ENCODE measurements at places on chromosomes 3 and 15.

GRCh38 chr3:184339001-184339400 lies 1.6 kb downstream of the FAM131A start:
- DNase-seq, result no peak

GRCh38 chr3:129410971-129411370 lies 17.5 kb downstream of the EFCAB12 start:
- DNase-seq, result no peak

- no peak for DNase-seq
These were observed 2.2 kb upstream of the MEIS2 start for GRCh38 chr15:37102305-37103162.

- no peak for DNase-seq
These were observed 32.6 kb downstream of the HHLA2 start for GRCh38 chr3:108328821-108329486.

DNA sequence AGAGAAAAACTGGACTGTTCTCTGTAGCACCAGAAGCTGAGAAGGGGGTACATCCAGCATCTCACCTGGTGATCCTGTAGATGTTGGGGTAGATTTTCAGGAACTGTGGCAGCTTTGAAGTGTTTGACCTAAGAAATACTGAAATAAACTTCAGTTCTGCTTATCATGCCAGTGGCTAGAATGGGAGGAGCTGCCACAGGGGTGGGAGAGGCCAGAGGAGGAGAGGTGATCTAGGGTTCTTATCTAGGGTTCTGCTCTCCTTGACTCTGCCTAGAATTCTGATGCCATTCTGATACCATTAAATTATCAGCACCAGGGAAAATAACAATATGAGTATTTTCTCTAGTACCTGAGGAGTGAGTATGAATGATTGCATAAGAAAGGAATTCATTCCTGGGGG lies 10.2 kb upstream of the CPOX start:
- no peak for DNase-seq

GRCh38 chr3:169596126-169596525 lies 67.4 kb downstream of the MECOM start:
- DNase-seq, result no peak

DNA sequence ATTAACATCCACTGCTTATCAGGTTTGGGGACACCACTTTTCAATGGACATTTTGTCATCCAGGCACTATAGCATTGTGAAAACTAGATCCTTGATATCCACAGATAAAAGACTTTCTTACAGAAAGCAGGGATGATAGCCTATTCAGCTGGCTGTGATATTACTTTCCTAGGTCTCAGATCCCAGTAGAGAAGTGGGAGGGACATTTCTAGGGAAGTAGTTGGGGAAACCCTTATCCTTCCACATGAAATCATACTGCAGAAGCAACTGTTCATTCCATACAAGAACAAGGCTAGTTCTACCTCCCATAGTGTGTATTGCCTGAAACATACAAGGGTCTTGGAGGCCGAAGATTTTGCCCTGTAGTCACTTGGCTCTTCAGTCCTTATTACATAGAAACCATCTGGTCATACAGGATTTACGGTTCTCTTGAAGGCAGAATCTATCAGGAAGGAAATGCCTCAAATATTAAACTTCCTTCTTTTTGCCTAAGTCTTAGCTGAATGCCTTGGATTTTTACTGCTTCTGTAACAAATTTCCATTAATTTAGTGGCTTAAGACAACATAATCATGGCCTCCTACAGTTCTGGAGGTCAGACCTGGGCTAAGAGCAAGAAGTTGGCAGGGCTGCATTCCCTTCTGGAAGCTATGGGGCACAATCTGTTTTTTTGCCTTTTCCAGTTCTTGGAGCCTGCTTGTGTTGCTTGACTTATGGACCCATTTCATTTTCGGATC lies 119.4 kb downstream of the ECT2 start:
- DNase-seq, result no peak

DNA sequence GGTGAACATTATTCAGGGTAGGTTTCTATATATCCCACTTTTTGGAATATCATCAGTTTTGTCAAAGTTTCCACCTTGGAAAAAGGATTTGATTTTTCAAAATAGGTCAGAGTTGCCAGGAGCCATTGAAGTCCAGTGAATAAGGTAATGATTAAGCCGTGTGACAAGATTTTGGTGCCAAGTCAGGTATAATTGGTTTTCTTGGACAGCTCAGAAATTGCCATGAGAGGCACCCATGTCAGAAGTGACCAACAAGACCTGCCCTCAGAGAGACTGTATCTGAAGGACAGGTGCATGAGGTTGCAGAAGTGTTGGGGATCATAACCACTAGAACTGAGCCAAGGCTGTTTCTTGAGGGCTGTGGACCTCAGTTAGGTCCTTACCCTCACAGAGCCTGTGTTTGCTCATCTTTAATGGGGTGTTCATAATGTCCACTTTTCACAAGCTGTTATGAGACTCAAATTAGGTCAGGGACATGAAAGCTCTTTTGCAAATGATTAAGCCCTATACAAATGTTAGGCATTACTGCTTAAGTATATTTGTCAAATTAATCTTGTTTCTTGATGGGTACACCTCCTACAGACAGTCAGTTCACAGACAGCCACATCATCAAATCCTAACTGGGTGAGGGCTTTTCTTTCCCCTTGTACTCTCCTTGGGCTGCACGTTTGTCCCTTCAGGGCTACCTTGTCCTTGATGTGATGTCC lies 32.3 kb downstream of the CASR start:
- DNase-seq, result no peak

- no peak for DNase-seq
These were observed 306.3 kb downstream of the ZPLD1 start for GRCh38 chr3:102741105-102741504.

DNA sequence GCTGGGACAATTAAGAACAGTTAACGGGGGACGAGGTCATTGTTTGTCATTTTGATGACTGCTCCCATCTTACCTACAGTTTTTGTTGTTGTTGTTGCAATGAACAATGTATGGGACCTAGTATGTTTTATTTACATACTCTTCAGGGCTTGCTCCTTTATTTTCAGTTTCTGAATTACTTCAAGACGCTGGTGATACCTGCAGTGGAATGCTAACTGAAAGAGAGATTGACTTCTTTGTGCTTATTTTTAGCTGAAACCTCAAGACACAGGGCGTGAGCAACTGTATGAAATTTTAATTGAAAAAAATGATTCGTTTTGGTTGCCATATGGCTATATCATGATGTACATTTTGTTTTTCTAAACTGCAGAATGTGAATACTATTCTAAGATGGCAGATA lies 297.9 kb downstream of the EDEM1 start:
- no peak for DNase-seq

DNA sequence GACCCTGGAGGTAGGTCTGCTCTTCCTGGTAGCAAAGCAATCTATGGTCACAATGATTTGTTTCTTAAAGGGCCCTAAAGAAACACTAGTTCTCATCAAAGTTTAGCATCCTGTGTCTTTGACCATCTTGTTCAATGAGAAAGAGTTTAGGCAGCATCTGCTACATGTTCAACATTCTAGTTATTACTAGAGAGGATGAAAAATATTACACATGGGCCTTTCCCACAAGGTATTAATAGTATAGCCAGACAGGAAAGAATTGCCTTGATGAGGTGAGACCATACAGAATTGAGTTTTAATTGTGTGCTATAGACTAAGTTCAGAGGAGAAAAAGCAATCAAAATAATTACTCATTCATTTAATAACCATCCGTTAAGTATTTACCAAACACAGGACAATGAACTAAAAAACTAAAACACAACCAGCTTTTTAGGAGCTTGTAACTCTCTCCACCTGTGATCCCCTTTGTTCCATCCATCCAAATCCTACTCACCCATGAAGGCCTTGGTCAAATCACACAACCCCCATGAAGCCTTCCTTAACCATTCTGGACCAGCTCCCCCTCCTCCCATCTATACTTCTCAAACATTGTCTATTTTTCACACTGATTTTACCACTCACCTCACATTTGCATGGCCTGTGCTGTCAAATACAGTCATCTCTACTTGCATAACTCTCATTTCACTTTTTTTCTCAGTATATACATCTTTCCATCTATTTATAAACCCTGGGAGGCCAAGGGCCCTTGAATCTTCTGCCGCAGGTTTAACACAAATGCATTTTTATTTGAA lies 122.9 kb downstream of the RORA start:
- no peak for DNase-seq

- no peak for DNase-seq
These were observed 226.7 kb upstream of the FEZF2 start for GRCh38 chr3:62600033-62600432.

DNA sequence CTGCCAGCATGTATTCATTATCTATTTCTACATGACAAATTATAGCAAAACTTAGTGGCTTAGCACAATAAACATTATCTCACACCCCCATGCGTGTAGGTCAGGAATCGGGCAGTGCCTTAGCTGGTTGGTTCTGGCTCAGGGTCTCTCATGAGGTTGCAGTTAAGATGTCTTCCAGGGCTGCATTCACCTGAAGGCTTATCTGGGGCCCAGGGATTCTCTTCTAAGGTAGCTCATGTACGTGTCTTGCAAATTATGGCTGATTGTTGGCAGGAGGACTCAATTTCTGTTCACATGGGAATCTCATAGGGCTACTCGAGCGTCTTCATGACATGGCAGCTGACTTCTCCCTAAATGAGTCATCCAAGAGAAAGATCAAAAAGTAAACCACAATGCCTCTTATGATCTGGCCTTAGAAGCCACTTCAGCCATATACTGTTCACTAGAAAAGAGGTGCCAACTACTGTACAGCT lies 42.9 kb upstream of the TSC22D2 start:
- no peak for DNase-seq

DNA sequence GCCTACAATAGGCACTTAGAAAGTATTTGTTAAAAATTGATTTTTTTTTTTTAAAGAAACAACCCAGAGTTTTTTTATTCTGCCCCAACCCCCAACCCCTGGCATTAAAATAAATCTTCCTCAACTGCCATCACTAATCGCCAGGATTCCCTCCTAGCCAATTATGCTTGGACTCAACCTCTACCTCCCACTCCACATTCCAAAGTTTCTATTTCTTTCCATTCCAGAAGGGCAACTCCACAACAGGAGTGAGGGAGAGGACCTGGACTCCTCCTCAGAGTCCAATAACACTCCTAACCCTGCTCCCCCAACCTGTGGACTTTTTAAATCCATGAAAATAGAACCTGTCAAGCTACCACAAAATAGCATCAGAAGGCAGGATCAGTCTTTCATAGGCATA lies 99.4 kb downstream of the ADAMTS9 start:
- no peak for DNase-seq

GRCh38 chr3:74571118-74571517 lies 43.3 kb downstream of the CNTN3 start:
- DNase-seq, result no peak

GRCh38 chr3:121896823-121897222 lies 2.6 kb downstream of the SLC15A2 start:
- DNase-seq, result no peak

DNA sequence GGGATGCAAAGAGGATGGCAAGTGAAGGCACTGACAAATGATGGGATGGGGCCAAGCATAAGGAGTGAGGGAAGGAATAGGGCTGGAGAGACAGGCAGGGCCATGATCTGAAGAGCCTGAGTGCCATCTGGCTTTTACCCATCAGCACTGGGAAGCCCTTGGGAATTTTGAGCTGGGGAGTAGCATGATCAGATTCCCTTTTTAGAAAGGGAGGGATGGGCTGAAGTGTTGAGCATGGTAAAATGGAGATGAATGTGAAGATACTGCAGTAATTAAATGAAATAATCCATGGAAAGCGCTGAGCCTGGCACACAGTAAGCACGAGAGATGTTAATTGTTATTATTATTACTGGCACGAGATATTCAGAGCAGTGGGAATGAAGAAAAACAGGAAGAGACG lies 9.9 kb downstream of the RBP1 start:
- no peak for DNase-seq

DNA sequence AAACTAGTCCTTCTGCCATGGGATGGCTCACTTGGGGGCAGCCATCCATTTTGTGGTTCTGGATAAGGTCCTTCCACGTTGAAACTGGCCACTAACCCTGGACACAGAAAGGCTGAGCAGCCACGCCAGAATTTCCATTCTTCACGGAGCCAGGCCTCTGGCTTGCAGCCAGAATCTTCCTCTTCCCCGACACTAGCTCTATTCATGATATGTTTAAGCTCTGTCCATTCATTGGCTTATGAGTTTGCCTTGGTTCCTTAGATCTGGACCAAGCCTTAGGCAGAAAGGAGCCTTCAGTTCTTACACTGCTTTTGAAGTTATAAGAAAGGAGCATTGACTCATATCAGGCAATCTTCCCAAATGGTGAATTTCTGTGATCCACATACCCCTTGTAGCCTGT lies 288.4 kb upstream of the GOLGA6L4 start:
- DNase-seq, result no peak

- no peak for DNase-seq
These were observed 49.3 kb downstream of the TMOD3 start for GRCh38 chr15:51878446-51879386.

DNA sequence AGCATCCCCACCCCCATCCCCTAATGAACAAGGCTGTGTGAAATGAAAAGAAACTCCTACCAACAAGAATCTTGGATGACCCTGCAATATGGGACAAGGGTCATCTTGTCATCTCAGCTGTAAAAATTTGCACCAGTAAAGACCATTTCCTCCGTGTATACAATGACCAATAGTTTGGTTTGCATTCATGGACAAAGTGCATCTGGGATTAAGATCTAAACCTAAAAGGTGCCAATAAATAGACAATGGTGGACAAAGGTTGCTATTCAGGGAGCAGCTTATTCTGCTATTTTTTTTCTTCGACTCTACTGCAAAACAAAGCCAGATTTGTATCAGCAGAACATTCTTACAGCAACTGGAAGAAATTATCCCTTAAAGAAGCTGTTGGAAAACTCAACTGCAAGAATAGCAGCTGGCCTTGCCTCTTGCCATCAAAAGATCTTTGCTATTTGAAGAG lies 8.0 kb downstream of the MGLL start:
- no peak for DNase-seq

DNA sequence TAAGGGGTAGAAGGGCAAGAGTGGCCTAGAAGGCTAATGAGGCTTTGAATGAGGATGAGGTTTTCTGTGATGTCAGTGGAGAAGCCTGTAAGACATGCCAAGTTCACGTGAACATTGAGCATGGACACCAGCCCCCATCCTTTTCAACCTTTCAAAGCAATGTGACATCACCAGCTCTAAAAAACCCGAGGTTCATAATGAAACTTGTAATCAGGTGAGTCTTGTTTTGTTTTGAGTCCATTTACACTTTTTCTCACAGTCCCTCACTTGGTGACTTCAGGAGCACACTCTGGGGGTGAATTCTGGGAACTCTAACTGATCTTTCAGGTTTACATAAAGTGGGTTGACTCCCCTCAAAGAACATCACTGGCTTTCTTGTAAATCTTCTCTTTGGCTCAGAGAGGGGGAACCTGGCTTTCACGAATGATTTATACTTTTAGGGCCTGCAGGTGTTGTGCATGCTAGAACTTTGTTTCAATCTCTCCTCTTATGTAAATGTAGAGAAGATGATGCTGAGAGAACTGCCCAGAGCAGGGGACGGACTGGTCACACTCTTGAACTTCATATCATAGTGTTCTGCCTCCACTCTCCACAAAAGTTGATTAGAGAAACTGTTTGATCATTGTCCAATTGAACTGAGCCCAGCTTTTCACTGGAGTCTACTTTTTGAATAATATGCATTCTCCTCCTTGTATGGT lies 224.7 kb upstream of the SATB1 start:
- peak; percentile 19 for DNase-seq

- no peak for DNase-seq
These were observed 36.8 kb upstream of the CCDC50 start for GRCh38 chr3:191292243-191293015.

All from stimulated activated CD4-positive, alpha-beta T cell treated with anti-CD3 and anti-CD28 coated beads, Interleukin-4, amount 100 ng/mL, for 1 hour (primary cell).